ENCODE measurements at places on chromosomes 2 and 18.

DNA sequence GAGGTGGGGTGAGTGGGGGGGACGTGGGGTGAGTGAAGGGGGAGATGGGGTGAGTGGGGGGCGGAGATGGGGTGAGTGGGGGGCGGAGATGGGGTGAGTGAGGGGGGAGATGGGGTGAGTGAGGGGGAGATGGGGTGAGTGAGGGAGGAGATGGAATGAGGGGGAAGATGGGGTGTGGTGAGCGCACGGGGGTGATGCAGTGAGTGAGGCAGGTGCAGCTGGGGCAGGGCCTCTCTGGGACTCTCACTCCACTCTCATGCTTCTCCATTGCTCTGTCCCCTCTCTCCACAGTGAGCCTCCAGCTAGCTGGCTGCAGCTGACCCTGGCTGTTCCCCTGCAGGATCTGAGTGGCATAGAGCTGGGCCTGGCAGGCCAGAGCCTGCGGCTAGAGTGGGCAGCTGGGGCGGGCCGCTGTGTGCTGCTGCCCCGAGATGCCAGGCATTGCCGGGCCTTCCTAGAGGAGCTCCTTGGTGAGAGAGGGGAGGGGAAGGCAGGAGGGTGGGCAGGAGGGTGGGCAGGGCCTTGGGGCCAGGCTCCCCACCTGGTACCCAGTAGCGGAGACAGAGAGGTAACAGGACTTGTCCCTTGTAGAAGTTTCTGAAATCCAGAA lies 13.9 kb upstream of the SLC4A3 start:
- no peak for DNase-seq

DNA sequence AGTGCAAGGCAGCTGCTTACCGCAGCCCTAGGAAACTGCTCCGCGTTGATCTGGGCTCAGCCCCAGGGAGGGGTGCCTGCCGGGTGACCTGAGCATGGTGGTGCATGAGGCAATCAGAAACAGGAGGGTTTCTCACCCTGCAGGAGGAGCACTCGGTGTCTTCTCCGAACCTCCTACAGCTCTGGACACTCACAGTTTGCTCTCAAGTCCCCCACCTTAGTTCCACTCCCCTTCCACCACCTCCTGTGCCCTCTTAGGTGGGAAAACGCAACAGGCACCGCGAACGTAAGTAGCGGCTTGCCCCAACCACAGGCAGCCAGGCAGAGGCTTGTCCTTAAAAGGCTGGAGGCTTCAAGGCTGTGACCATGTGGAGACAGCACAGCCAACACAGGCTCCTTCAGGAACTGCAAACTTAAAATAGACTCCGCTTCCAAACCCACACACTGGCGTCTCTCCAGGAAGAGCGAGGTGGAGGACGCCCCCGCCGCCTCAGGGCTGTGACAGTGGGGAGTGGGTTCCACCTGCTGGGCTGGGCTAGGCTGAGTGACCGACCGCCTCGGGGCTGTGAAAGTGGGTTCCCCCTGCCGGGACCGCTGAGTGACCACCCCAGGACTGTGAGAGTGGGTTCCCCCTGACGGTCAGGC lies 71.6 kb downstream of the NDUFA10 start:
- no peak for DNase-seq

- DNase-seq: no peak
Observed at GRCh38 chr18:79784965-79785770, 12.6 kb upstream of the KCNG2 start.

GRCh38 chr2:104049981-104050380 lies 803.9 kb upstream of the POU3F3 start:
- DNase-seq: no peak

- DNase-seq: no peak
Observed at GRCh38 chr18:68694316-68694715, 20.6 kb downstream of the TMX3 start.

All from NCI-H187 treated with DMSO at 0.1 percent for 48 hours (cell line).